ENCODE measurements at places on chromosomes 5 and 9. TPM values are rescaled to one million over a fixed set of nuclear protein-coding genes. Genes with fewer than 3 reads are reported as not detected.

- H3K36me3 ChIP-seq, result peaks cover 22% of the 10 kb centered on the region
- H3K4me3 ChIP-seq, result no peak overlapping the region
- no peak for DNase-seq
Measured at GRCh38 chr5:154956712-154957111, 15.8 kb downstream of the MRPL22 start.

DNA sequence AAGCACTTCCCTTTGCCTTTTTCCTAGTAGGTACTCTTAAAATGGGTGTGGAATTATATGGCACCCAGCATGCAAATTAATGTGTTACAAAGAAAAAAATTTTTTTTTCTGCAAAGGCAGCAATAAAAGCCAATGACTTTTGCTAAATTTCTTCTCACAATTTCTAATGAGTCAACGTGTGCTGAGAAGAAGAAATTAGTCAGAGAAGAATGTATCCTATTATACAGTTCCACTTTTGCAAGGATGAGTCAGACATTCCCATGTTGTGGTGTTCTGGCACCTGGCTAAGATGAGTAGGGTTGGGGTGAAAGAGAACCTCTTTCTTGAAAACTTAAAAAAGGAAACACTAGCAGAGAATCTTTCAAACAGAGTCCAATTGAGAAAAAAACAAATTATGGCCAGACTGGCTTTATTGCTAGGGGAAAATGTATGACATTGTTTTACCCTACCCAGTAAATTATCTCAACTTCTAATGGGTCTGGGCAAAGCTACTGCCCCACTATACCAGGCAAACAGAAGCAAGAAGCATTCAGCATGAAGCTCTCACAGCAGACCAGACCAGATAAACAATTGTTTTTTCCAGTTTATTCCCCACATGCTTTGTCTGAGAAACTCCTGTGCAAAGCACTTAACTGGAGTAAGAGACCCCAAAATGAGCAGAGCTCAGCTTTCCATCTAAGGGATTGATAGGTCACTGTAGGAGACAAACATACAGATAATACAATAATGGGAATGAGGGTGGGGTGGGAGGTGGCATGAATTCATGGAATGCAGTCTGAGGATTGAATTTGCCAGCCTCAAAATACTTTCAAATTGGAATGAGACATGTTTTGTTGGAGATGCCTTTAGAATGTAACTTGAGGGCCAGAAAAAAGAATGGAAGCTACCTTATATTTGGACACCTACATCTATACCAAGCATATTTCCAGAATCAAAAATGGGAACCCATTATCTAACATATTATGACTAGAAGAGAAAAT is 220.8 kb upstream of the RFX3 start:
- H3K4me1 ChIP-seq, result peaks cover 21% of the 10 kb centered on the region
- H3K4me3 ChIP-seq, result no peak overlapping the region
- H3K27ac ChIP-seq, result peak overlapping the region; percentile 49
- no peaks in the 10 kb centered on the region for H3K36me3 ChIP-seq

DNA sequence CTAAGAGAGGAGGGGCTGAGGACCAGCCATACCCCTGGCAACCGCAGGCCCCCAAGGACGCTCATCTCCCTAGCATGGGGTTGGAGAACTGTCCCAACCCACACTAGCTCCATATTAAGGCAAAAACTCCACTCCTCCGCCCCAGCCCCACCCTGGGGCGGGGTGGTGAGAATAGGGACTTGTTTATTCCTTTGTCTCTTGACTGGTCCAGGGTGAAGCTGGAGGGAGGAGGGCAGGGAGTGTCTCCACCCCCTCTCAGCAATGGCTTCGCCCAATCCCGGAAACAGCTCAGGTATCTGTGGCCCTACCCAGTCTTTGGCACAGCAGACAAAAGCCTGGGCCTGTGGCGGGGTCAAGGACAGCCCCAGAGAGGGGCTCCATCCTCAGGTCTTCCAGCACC is 16.9 kb downstream of the PRRX2 start:
- H3K27me3 ChIP-seq, result peaks cover 12% of the 10 kb centered on the region
- no peaks in the 10 kb centered on the region for H3K36me3 ChIP-seq
- H3K4me3 ChIP-seq, result no peak overlapping the region
- no peak for DNase-seq

FBP1 gene
- total RNA-seq, result not detected

DNA sequence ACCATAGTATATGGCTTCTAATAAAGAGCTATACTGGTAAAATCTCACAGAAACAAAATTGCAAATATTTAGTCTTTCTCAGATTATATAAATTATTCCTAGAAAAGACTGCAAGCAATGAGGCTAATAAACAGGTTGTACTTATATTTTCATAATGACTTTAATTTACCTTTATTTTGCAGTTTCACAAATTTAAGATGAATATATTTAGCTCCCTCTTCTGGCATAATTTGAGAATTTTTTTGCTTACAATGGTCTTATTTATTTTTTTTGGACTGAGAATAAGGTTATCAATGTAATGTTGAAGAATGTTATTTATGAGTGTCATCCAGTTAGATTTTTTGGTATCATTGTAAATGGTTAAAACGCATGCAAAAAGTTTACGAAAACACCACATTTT is 56.7 kb downstream of the PIK3R1 start:
- H3K27me3 ChIP-seq, result no peaks in the 10 kb centered on the region
- H3K4me1 ChIP-seq, result peaks cover 7% of the 10 kb centered on the region
- H3K36me3 ChIP-seq, result no peaks in the 10 kb centered on the region

DNA sequence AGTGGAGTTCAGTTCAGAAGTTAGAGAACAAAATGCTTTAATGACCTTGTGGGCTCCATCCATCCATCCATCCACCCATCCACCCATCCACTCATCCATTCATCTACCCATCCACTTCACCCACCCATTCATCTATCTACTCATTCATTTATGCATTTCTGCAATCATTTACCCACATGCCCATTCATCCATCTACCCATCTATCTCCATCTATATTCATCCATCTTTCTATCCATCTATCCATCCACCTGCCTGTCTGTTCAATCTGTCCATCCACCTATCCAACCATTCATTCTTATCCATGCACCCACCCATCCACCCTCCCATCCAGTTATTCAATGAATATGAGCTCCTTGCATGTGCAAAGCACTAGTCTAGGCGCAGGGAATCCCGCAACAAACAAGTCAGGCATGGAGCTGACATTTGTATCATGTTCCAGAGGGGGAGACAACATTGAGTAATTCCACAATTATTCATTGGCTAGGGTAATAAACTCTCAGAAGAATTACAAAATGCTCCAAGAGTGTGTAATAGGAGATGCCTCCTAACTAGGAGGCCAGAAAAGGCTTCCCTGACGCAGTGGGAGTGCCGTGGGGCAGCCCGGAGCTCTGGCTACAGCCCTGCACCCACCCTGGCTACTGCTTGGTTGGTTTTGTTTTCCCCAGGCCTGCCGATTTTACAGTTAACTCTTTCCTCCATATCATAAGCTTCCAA is 211.2 kb downstream of the NXNL2 start:
- H3K4me1 ChIP-seq, result peaks cover 40% of the 10 kb centered on the region
- no peaks in the 10 kb centered on the region for H3K36me3 ChIP-seq
- peak overlapping the region; percentile 77 for H3K27ac ChIP-seq
- peak; percentile 88 for DNase-seq
- no peak overlapping the region for H3K4me3 ChIP-seq

DNA sequence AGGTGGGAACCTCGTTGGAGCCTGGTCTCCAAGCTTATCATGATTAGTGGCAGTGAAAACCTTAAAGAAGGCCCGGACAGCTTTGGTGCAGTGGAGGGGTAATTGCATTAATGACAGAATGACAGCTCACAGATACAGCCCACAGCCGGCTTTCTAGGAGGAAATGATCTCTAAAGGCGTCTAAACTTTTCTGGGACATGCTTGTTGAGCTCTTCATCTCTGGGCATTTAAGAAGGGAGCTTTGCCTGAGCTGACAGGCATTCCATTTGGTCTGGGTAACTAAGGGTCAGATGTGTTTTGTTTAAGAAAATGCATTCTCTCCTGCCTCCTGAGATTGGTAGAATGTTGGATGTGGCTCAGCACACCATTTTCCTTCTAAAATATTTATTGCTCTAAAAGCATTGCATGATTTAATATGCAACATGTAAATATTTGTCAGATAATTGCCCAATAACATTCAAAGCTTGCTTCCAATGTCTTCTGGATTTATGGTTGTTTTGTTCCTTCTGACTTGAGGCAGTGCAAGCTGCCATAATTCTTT is 4.0 kb downstream of the ANKRD33B start:
- no peaks in the 10 kb centered on the region for H3K36me3 ChIP-seq
- no peaks in the 10 kb centered on the region for H3K27me3 ChIP-seq
- H3K4me1 ChIP-seq, result peaks cover 8% of the 10 kb centered on the region
- no peak for DNase-seq

GRCh38 chr9:110641293-110641692 is 27.3 kb upstream of the MUSK start:
- no peaks in the 10 kb centered on the region for H3K27me3 ChIP-seq
- DNase-seq, result peak; percentile 36
- no peaks in the 10 kb centered on the region for H3K36me3 ChIP-seq
- no peak overlapping the region for H3K4me3 ChIP-seq
